ENCODE measurements at places on chromosomes 3 and 15. TPM values are rescaled to one million over a fixed set of nuclear protein-coding genes. Genes with fewer than 3 reads are reported as not detected.
A peak's percentile ranks its signal among the peaks of the same experiment; 100 is the strongest.

DNA sequence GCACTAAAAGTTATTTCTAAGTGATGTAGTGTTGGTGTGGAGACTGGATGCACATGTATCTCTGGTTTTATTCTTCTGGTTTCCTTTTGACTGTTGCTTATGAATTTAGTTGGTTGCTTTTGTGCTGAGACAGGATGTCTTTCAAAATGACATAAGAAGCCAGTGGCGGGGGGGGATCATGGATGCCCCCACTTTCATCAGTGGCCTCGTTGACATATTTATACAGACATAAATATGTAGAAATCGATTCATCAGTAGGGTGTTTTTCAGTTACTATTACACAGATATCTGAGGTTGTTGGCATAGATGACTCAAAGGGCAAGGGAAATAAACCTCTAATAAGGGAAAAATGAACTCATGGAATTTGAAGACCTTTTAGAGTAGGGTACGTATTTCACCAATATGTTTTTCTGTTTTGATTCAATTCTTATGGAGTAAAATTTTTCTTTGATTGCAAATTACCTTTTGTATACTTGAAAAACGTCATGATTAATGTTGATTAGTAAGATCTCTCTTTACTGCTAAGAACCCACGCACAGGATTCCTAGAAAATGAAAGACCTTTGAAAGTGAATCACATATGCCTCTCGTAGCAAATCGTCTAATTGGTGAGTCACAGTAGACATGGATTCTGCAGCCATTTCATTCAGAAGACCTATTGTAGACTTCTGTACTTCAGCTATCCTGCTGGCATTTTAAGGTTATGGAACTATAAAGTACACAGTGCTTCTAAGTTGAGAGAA is 97.4 kb upstream of the RBMS3 start:
- DNase-seq, result no peak

DNA sequence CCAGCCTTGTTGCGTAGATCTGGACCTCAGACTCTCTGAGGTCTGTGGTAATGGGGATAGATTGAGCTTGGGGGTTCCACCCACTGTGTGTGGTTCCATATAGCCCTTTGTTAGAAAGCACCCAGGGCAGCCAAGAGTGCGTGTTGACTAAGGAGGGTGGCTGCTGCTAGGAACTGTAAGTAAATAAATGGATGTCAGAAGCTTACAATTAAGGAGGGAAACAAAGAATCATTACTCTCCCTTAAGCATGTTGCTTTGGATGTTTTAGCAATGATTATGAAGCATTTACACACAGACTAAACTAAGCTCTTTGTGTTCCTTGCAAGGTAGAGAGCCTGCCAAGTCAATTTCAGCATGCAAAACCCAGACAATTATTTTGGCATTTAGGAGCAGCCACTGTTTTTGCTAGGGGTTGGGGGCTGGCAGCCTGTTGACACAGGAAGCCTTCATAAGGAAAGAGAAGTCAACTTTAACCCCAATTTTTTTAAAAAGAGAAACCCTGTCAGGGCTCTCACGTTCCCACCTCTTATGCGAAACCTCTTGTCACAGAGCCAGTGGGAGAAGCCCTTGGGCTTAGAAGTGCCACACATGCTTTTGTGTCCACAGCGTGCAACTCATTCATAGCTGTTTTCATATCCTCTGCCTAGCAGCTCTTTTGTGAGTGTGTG is 127.8 kb downstream of the CMSS1 start:
- DNase-seq, result no peak

Gene GPR171
- total RNA-seq, result not detected

Gene ACTC1
- 6,424 TPM for total RNA-seq

- peak; percentile 47 for DNase-seq
These were observed 74.7 kb downstream of the MAGI1 start for GRCh38 chr3:65963787-65964677.

DNA sequence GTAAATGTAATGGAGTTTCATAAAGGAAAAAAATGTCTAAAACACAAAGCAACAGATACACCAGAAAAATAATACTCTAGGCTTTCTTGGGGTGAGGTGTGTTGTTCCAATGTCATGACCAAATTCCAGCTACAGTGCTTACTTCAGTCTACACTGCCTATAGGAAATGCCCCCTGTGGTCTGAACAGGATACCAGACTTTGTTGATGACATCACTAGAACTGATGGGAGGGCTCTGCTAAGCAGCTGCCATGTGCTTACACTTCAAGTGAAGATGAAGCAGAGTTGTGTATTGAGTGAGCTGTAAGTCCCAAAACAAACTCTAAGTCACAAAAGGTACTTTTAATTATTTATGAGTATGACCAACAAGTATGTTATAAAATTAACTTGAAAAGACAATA is 456.1 kb upstream of the IL12A start:
- no peak for DNase-seq

Gene LIPC
- 1.2 TPM for total RNA-seq

GRCh38 chr3:12708584-12709192 is 44.8 kb upstream of the RAF1 start:
- DNase-seq, result peak; percentile 96

- no peak for DNase-seq
These were observed 89.5 kb downstream of the DCLK3 start for GRCh38 chr3:36674816-36675215.

DNA sequence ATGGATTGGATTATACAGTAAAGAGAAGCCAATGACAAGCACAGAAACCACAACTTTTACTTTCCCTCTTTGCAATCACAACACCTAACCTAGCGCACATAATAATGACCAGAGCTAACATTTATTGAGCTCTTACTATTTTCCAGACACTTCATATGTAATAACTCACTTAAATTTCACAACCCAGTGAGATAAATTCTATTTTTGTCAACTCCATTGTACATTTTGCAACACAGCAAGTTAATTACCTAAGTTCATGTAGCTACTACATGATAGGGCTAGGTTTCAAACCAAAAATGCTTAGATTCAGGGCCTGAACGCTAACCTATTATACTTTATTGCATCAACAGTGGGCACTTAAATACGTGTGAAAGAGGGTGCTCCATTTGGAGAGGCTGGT is 89.5 kb downstream of the GADL1 start:
- no peak for DNase-seq

Gene DCP1A
- 12.2 TPM for total RNA-seq

Gene ECE2
- not detected for total RNA-seq

Gene ITIH3
- not detected for total RNA-seq

Gene VILL
- total RNA-seq, result 7.9 TPM

Gene ZMYND10
- total RNA-seq, result 0.47 TPM

Gene PIERCE2
- 5.4 TPM for total RNA-seq

Gene GABRB3
- total RNA-seq, result not detected

DNA sequence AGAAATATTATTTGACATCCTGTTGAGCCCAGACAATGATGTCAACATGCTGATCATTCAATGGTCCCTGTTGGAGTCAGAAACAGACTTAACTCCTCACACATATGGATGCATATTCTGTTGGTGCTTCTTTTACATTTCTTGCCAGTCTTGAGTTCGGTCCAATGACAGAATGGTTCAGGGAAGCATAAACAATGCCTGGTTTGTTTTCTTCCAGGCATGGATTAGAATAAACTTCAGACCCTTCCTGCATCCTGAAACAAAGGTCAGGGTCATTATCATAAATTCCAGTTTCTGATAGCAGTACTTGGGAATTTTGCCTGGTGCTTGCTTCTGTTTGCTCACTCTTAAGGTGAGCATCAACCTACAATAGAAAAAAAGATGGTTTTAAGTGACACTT is 33.3 kb downstream of the BTLA start:
- no peak for DNase-seq

DNA sequence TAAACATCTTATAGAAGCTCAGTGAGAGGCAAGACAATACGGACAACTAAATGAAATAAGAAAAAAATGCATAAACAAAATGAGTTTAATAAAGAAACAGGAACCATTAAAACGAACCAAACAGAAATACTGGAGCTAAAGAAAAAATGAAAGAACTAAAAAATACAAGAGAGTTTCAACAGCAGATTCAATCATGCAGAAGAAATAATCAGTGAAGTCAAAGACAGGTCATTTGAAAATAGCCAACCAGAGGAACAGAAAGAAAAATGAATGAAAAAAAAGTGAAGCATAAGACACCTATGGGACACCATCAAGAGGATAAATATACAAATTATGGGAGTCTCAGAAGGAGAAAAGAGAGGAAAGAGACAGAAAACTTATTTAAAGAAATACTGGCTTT is 42.5 kb upstream of the PRR20G start:
- DNase-seq, result no peak

- DNase-seq, result peak; percentile 71
These were observed 58.4 kb downstream of the MAP6D1 start for GRCh38 chr3:183766745-183767606.

Gene TGM5
- not detected for total RNA-seq

DNA sequence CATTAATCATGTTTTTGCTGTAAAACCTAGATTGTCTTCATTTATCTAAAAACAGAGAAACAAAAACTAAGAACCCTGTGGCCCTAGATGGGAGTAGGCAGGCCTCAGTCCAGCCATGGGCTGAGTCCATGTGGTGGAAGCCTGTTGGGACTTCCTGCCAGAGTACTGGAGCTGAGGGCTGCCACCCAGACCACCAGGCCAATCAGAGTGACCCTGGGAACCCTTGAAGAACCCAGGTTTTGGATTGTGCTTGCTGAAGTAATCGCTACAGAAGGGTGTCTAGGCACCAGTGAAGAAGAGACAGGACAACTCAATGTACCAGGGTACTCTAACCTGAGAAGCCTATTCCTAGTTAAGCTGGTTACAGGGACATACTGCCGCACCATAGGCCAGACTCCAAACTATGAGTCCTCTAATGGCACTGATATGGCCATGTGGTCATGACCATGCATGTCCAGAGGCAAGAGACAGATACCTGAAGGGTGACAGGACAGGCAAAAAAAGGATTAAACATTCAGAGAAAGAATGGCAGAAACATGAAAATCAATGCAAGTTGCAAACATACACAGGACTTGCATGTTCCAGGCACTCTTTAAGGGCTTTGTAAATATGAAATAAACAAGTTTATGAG is 12.9 kb downstream of the CSRNP1 start:
- DNase-seq, result no peak

- DNase-seq, result peak; percentile 63
These were observed 68.4 kb downstream of the CRTC3 start for GRCh38 chr15:90598031-90598577.

Gene FSIP1
- 0.37 TPM for total RNA-seq

Data from myocyte (in vitro differentiated cells).